ENCODE measurements at places on chromosomes 16 and 17.

GRCh38 chr16:69930117-69930776 lies 20.9 kb upstream of the CLEC18A start:
- DNase-seq = peak; percentile 34

GRCh38 chr17:67970783-67971182 lies 25.5 kb downstream of the C17orf58 start:
- DNase-seq = no peak

- DNase-seq = no peak
Measured at GRCh38 chr17:31808521-31809050, 50.5 kb downstream of the COPRS start.

DNA sequence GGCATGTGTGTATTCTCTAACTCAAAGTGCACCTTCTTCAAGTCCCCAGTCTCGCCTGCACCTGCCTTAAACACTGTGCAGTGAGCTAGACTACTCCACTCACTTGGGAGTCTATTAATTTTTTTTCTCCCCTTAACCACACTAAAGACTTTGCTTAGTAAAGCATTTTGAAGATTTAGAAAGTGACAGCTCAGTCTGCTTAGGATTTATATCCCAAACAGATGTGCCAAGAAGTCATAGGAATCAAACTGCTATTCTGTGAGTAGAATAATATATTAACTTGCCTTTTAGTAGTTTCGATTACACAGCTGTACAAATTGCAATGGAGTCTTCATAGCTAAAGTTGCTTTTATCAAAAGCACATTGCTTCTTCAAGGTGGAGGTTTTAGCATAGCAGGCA lies 47.2 kb upstream of the MED13 start:
- DNase-seq = no peak

- DNase-seq = no peak
Measured at GRCh38 chr17:57097832-57098421, 12.9 kb downstream of the AKAP1 start.

GRCh38 chr17:75610103-75610984 lies 22.7 kb downstream of the MYO15B start:
- no peak for DNase-seq

GRCh38 chr16:87844120-87844733 lies 25.1 kb downstream of the SLC7A5 start:
- DNase-seq = no peak

DNA sequence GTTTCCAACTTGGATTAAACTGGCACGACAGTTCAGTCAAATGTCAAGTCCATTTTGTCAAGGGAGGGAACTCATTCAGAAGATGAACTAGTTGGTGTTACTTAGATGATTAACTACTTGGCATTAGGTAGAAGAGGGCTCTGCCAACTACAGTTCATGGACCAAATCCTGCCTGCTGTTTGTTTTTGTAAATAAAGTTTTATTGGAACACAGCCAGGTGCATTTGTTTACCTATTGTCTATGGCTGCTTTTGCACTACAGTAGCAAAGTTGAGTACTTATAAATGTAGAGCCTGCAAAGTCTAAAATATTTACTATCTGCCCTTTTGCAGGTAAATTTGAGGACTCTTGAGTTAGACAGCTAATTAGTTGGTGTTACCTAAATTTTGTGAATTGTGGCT lies 410.0 kb downstream of the MAF start:
- DNase-seq = no peak

GRCh38 chr17:2151358-2152033 lies 96.6 kb downstream of the HIC1 start:
- no peak for DNase-seq

GRCh38 chr17:56158915-56159825 lies 5.9 kb downstream of the ANKFN1 start:
- DNase-seq = no peak

- DNase-seq = no peak
Measured at GRCh38 chr17:48570325-48571023, 7.7 kb downstream of the HOXB4 start.

DNA sequence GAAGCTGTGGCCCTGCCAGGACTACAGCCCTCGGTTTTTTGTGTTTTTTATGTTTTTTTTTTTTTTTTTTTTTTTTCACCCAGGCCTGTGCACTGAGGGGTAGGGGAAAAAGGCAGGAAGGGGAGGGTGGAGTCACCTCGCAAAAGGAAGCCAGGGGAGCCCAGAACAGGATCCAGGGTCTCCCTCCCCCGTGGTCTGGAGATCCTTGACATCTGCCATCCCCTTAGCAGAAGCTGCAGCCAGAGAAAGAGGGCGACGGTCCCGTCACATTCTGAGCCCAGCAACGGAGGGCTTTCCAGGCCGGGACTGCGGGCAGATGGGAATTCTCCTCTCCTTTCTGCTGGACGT lies 29.1 kb upstream of the PHOSPHO1 start:
- DNase-seq = no peak

DNA sequence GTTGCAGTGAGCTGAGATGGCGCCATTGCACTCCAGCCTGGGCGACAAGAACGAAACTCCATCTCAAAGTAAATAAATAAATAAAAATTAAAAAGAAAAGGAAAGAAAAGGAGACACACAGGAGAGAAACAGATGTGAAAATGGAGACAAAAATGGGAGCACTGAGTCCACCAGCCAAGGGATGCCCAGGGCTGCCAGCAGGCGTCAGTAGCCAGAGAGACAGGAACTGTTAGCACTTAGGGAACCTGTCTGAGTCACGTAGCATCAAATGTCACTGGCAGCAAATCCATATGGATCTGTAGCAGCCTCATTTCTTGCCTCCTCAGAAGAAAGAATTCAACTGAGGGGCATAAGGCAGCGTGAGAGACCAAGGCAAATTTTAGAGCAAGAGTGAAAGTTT lies 79.7 kb downstream of the CYLD start:
- no peak for DNase-seq
